ENCODE measurements at places on chromosomes 13 and 19.
A peak's percentile ranks its signal among the peaks of the same experiment; 100 is the strongest.

GRCh38 chr19:27777726-27778125 lies 1435.2 kb downstream of the UQCRFS1 start:
- no peak for DNase-seq

DNA sequence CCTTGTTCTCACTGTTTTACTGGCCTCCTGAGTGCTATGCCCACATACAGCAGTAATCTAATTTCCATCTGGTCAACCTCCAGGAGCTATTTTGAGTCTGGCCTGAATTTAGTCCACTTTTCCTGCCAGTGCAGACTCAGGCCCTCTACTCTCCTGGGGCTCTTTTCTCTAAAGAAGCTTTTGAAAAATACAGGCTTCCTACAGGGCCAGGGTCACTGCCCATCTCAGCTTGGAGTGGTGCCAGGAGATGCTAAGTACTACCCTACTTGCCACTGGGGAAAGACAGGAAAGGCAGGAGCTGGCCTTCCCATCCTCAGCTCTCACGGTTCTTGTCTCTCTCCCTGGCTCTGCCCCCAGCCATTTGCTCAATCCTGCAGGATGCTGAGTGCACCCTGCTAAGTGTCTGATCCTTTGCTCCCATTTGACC lies 101.7 kb upstream of the SERP2 start:
- no peak for DNase-seq

GRCh38 chr19:6516659-6517291 lies 14.1 kb upstream of the TNFSF9 start:
- peak; percentile 75 for DNase-seq

GRCh38 chr19:15869873-15870272 lies 28.0 kb downstream of the CYP4F2 start:
- DNase-seq, result no peak

- no peak for DNase-seq
These were observed 64.2 kb upstream of the STK24 start for GRCh38 chr13:98641075-98641474.

GRCh38 chr19:15304140-15304705 lies 28.1 kb downstream of the BRD4 start:
- DNase-seq, result no peak

GRCh38 chr19:50778906-50779430 lies 8.7 kb downstream of the GPR32 start:
- DNase-seq, result no peak

DNA sequence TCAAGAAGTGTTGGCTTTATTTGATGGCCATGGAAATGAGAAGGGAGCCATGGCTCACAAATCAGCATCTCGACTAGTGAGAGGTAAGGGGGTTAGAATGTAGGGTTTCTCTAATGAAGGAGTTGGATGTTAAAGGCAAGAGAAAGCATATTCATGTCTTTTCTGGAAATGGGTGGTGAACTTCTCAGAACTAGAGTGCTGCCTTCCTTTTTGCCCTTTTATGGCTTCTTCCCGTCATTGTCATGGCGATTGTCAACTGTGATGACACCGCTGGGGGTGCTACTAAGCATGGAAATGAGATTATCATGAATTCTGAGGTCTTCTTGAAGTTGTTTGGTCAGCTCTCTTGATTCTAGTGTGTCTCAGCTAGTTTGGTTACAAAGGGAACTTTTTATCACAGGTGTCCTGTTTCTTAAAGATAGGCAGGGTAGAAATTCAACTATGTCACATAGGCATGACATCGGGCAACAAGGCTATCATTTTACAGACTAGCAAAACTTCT lies 180.4 kb downstream of the LIG4 start:
- no peak for DNase-seq

DNA sequence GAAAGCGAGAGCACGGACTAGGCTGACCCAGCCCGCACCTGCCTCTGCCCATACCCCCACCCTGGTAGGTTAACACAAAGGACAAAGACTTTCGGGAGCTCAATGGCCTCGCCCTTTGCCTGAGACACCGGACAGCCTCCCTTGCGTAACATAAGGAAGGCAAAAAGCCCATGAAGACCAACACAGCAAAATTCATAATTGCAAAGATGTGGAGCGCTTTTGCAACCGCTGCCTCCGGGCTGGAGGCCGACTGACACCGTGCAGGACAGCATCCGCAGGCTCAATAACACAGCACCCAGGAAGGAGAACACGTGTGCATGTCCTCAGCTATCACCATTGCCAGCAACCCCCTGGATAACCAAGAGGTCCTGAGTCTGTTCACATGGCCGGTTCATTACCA lies 15.4 kb downstream of the LILRA1 start:
- DNase-seq, result no peak

- DNase-seq, result no peak
These were observed 30.4 kb downstream of the TPT1 start for GRCh38 chr13:45310341-45311131.

DNA sequence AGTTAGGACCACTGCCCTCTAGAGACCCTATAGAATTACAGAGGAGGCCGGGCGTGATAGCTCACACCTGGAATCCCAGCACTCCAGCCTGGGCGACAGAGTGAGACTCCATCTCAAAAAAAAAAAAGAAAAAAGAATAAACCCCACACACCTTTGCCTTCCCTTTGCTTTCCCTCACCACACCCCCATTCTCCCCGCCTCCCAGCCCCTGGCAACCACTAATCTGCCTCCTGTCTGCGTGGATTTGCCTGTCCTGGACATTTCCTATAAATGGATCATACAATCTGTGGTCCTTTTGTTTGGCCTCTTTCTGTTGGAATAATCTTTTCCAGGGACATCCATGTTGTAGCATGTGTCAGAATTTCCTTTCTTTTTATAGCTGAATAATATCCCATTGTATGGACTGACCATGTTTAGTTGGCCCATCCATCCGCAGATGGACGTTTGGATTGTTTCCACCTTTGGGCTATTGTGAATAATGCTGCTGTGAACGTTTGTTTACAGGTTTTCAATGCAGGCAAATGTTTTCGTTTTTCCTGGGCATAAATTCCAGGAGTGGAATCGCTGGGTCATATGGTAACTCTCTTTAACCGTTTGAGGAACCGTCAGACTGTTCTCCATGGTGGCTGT lies 15.3 kb downstream of the NACC1 start:
- DNase-seq, result no peak

GRCh38 chr13:76741624-76742023 lies 144.6 kb downstream of the KCTD12 start:
- no peak for DNase-seq

DNA sequence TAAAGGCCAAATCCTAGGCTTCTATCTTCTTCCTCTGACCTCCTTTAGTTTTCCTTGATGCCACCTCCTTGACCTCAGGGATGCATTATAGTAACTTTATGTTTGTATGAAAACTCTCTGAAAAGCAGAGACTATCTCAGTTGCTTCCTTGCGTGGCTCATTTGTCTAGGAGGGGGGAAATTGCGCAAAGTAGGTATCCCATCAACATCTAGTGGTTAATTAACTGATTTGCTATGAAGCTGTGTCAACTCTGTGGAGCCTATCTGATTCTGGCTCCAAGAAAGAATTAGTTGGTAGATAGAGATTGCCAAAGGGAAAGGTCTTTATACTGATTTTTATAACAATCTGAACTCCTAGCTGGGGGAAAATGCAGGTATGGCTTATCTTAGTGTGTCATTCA lies 82.1 kb upstream of the FRY start:
- no peak for DNase-seq

Measured in kidney glomerular epithelial cell (primary cell).